ENCODE measurements at places on chromosomes 6 and 20.

GRCh38 chr20:41900201-41900691 lies 282.1 kb upstream of the CHD6 start:
- no peak for DNase-seq

DNA sequence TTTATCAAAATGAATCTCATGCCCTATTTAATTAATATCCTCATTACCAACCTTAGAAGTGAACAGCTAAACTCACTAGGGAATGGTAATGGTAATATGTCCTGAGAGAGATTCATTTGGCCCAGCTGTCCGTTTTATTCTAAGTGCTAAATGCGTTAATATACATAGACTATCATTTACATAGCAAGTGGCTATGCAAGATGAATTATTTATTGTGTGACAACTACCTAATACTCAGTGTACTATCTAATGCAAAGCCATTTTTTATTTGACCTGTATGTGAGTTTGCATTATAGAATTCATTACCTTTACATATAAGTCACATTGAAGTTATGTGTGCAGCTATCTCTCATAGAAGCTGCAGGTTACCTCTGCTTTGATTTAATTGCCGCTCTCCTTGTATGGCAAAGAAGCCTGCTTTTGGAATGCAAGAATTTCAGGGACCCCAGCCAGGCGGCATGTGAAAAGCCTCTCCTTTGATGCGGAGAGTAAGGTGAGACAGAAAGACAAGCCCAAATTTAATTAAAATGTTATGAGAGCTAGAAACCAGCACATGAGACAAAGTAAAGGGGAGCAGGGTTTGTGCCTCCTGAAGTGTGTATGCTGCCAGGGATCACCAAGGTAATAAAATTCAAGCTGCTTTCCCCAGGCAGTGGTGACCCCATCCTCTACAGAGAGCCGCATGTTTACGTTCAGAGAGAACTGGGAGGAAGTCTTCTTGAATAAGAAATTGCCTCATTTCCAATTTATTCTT lies 693.0 kb upstream of the MAP3K7 start:
- no peak for DNase-seq

- no peak for DNase-seq
Observed at GRCh38 chr6:138106665-138107077, 548 bp downstream of the PERP start.

GRCh38 chr6:168291450-168291849 lies 28.1 kb downstream of the DACT2 start:
- no peak for DNase-seq

DNA sequence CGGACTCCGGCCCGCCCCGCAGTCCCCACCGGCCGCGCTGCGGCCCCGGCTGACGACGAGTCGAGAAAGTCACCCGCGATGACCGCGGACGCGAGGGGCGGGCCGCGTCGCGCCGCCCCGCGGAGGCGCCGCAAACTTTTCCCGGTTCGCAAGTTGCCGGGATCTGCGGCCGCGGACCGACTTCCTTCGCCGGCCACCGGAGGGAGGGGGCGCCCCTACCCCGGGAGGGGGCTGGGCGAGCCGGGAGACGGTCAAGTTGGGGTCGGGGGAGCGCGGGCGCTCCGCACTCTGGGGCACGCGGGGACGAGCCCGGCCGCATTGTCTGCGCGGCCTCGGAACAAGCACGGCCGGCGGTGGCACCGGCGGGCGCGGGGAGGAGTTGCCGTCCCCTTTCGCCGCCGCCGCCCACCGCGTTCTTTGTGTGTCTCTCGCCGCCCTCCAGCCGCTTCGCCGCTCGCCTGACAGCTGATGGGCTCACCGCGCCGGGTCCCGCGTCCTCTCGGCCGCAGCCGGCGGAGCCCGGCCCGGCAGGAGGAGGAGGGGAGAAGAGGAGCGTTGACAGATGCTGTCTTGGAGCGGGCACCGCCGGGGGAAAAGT lies 131.6 kb downstream of the OGFRL1 start:
- no peak for DNase-seq

- peak; percentile 7 for DNase-seq
Observed at GRCh38 chr20:52190437-52191131, 995 bp downstream of the ZFP64 start.

DNA sequence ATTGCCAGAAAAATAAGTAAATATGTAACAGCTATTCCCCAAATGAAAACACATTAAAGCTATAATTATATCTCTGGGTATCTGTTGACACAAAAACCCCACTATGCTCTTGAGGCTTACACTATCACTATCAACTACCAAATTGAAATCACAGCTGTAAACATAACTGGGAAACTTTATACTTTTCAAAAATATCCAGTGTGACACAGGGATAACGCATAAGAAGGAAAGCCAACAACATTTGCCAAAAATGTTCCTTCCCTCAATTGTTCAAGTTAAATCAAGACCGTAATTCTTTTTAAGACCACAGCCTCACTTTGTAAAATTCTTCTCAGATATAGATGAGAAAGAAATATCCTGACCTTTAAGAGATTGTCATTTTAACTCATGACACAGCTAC lies 3.1 kb downstream of the ZHX3 start:
- DNase-seq: no peak

GRCh38 chr6:168418711-168419121 lies 22.3 kb upstream of the SMOC2 start:
- DNase-seq: no peak

GRCh38 chr6:105522626-105523322 lies 119.9 kb upstream of the PREP start:
- peak; percentile 9 for DNase-seq

DNA sequence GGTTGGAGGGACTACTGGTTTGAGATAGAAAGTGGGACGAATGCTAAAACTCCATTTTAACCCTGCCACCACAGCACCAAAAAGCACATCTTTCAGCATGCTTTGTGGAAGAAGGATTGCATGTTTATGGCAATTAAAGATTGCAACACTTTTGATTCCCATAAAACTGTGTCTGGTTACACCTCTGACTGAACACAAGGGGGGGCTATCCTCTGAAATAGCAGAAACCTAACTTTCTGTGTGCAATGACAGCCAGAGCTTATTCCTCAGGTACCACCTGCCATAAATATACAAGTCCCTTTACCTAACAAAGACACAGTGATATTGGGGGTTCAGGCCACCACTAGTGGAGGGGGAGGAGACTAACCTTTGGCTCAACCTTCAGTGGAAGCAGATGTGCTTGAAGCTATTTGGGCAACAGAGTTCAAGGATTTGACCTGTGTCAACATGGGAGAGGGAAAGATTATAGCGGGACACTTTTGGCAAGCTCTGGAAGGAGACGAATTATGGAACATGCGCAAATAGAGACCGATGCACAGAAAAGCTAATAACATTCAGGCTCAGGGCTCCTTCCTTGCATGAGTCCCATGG lies 9.6 kb upstream of the PLG start:
- DNase-seq: no peak

- peak; percentile 18 for DNase-seq
Observed at GRCh38 chr6:27136978-27137814, 110.3 kb upstream of the PRSS16 start.

- peak; percentile 23 for DNase-seq
Observed at GRCh38 chr6:78639111-78640110, 227.9 kb upstream of the IRAK1BP1 start.

- DNase-seq: no peak
Observed at GRCh38 chr6:168606722-168607121, 165.7 kb downstream of the SMOC2 start.

DNA sequence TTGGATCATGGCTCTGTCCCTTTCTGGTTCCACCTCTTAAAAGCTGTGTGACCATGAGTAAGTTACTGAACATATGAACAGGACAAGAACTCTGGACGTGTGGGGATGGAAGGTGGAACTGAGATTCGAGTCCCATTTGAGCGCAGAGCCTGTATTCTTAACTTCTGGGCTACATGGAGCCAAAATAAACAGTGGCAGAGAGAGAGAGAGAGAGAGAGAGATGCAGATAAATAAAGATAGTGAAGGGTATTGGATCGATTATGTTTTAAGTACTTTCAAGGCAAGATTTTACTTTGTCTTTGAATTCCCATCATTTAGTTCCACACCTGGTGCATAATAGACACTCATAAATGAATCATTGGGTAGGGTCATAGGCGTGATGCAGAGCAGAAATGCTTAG lies 39.7 kb downstream of the SLC35D3 start:
- no peak for DNase-seq

DNA sequence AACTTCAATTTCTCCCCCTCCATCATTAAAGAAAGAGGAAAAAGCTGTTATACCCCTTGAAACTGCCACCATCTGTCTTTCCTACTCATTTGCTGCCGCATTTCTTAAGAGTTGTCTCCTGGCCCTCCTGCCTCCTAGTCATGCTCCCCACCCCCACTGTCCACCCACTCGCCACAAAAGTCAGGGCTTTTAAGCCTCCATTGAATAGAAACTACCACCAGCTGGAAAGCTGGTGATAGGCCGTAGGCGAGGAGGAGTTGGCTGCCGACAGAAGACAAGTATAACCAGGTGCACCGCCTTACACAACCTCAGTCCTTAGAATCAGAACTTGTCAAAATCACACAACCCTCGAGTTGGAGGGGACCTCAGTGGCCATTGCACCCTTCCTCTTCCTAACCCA lies 67.6 kb downstream of the B3GAT2 start:
- no peak for DNase-seq

DNA sequence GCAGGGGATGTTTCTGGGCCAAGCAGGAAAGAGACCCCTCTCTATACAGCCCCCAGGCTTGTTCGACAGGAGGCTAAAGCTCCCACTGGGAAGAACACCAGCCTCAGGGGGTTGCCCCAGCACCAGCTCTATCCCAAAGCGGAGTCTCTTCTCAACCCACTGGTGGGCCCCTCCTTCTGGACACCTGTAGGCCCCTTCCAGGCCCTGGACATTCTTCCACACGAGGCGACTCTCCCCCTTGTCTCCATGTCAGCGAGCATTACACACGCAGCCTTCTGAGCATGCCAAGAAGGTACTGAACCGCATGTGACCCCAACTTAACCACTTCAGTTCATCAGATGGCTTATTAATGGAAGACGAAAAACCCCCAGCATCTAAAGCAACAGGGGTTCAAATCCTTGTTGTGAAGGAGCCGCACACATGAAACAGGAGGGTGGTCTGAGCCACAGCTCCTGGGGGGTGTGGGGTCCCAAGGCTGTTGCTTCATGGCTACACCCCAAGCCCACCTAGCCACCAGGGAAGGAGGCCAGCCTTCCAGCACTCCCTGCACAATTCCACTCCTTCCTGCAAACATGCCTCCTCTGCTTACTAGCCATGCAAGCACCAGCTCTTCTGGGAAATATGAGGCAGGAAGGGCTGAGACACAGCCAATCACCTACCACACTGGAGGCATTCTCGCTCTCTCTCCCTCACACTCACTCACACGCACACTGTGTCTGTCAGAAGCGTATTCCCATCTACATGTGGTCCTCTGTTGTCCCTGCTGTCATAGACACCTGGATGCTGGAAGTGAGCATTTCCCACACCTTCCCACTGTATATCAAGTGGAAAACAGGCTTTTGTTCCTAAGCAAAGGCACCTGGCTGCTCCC lies 104.5 kb downstream of the NOL4L start:
- peak; percentile 48 for DNase-seq

DNA sequence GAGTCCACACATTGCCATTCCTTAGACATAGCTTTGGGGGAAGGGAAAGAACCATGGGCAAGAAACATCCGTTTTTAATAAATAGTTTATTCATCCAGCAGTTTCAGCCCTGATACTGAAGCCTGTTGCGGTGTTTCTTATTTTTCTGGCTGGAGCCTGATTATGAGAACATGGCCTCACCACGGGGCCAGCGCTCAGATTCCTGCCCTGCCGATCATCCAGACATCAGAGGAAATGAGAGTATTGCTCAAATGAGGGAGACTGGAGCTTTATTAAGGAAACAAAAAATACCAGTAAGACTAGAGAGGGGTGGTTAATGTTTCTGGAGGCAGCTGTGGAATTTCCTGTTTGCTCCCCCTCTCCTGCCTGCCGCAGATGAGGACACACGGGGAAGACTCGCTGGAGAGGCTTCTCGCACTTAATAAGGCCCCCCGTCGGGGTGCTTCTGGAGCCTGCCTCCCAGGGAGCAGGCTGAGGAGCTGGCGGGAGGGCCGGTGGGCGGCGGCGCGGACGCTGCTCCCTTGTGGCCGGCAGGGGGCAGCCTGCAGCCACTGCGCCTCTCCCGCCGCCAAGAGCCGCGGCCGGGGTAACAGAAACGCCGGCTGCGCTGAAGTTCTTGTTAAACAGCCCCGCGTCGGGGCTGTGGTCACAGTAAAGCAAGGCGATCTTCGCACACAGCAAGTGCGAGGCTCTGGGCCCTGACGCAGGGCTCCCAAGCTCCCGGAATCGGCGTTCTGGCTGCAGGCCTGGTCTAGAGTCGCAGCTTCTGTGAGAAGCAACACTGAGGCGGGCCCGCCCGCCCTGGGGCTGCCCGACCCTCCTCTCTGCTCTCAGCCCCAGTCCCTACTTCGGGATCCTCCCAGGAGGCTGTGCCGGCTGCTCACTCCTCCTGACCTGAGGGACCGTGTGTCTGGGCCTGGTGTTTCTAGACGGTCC lies 17.5 kb downstream of the LEMD2 start:
- DNase-seq: peak; percentile 84

DNA sequence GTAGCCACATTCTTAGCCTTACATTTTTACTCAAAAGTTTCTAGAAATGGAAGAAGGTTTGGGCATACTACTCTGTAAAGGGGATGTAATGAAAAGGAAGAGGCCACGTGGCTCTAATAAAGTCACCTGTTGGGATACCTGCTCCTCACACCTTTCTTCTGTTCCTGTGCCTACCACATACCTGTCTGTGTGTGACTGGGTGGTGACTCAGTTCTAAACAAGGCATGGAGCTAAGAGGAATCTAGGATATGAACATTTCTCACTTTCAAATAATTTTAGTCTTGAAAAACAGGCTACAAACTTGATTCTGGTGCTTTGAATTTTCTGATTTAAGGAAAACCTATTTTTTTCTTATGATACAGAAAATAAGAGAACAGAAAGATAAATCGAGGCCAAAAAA lies 363.6 kb downstream of the RFPL4B start:
- peak; percentile 2 for DNase-seq

GRCh38 chr6:101290346-101290745 lies 103.2 kb upstream of the GRIK2 start:
- no peak for DNase-seq

- peak; percentile 77 for DNase-seq
Observed at GRCh38 chr6:125203395-125203794, 49.8 kb downstream of the TPD52L1 start.

DNA sequence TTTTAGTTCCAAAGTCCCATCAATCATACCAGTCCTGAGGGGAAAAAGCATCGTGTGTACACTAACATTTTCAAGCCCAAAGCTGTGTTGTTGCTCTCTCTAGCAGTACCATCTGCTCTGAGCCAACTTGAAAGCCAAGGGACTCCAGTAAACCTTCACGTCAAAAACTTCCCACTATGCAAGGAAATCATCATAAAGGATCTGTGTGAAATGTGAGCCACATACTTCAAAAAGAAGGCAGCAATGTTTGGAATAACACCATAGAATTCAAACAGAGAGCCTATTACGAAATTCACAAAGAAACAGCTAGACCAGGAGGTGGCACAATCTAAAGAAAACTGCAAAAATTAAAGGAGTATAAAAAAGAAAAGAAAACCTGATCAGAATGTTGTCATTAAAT lies 399.8 kb upstream of the EPHA7 start:
- DNase-seq: no peak

- no peak for DNase-seq
Observed at GRCh38 chr20:32877507-32877906, 18.8 kb downstream of the EFCAB8 start.
